ENCODE measurements at places on chromosomes 2 and 18.
A peak's percentile ranks its signal among the peaks of the same experiment; 100 is the strongest.

DNA sequence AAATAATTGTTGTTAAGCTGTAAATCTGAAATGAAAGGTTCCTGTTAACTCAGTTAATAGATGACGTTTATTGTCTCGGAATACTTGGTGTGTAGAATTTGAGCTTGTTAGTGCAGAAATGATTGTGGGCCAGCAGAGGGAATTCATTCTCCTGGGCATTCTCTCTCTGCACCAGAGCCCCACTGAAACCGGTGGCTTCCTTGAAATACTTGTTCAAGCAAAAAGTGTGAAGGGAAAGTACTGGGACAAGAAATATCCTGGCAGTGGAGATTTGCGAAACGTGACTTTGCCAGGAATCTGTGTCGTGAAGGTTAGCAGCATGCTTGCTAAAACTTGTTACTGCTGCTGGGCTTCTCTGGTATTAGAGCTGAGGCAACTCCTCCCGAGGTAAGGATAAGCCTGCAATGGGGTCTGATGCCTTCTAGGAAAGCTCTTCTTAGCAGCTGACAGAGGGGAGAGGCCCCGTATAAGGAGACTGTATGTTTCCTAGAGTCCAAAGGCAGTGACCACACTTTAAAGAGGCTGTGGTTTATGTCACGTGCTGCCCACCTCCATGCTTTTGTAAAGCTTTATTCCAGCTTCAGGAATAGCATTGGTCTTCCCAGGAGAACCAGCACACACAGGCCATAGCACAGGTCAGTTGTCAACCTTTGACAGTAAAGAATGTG is 2.0 kb downstream of the ITGA6 start:
- no peak for DNase-seq

DNA sequence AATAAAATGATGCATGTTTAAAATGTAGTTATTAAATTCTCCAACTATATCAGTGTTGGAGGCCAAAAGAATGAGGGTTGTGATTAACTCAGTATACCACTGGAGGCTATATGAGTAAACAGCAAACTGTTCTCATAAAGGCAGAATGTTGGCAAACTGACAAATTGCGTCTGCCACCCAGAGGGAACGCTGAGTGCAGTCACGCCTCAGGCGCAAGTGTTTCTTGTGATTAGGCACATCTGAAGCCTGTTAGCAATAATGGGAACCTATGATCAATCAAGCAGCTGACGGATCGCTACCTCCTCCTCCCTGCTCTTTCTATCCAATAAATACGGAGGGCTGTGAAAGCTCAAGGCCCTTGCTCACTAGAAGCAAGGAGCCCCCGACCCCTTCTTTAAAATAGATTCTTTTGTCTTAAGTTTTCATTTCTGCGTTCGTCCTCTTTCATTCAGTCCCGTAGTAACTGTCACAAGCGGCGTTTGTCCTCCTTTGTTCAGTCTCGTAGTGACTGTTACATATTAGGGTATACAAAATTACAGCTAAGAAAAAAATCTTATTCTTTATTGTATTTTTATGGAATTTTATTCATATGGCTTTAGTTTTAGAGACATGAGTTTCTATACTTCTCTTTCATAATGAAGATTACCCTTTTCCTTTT is 16.3 kb upstream of the RMND5A start:
- DNase-seq = no peak

- DNase-seq = no peak
These were observed 1313.2 kb upstream of the NRXN1 start for GRCh38 chr2:52345082-52345481.

DNA sequence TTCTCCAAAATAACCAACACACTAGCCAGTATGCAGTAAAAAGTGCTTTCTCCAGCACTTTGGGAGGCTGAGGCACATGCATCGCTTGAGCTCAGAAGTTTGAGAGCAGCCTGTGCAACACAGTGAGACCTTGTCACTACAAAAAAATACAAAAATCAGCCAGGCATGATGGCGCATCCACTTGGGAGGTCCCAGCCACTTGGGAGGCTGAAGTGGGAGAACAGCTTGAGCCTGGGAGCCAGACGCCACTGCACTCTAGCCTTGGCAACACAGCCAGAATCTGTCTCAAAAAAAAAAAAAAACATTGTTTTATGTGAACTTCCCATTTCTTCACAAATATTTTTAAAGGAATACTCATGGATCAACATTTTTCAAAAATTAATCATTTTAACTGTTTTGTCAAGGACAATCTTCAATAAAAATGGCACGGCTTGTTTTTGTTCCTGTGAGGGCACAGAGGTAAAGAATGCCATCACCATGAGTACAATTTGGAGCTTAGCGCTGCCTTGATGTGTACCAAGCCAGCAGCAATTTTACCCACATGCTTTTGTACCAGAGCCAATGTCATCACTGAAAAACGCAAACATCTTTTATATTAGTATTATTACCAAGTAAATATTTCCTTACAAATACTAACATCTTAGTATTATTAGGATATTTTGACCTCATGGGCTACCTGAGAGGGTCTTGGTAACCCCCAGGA is 26.7 kb downstream of the RAB1A start:
- peak; percentile 42 for DNase-seq

DNA sequence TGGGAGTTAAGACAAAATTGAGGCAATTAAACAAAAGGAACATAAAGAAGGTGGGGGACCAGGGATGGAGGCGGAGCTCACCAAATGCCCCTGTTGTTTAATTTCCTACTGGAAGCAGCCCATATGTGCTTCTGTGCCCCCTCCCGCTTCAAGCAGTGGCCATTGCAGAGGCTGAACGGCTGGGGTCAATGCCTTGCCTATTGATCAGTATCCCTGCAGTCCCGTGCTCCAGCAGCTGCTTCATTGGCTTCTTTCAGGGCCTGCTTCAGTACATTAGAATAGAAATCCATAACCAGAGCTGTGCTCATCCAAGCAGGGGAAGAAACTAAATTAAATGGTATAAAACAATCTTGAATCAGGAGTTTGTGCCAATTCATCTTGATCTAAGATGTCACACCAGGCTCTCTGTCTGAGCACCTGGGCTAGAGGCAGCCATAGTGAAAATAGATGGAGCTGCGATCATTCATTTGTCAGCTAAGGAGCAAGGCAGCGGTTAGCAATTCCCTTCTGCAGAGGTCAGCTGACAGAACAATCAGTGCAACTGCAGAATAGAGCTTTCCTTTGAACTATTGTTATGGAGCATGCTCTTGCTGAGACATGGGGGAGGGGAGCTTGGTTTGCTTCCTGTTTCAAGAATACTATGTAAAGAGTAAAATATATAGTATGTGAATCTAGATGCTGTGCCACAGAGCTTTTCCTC is 222.4 kb downstream of the WDR7 start:
- DNase-seq = no peak

- no peak for DNase-seq
These were observed 10.5 kb upstream of the MTERF4 start for GRCh38 chr2:241112592-241112991.

- DNase-seq = no peak
These were observed 216.6 kb downstream of the HDAC4 start for GRCh38 chr2:239184179-239184578.

DNA sequence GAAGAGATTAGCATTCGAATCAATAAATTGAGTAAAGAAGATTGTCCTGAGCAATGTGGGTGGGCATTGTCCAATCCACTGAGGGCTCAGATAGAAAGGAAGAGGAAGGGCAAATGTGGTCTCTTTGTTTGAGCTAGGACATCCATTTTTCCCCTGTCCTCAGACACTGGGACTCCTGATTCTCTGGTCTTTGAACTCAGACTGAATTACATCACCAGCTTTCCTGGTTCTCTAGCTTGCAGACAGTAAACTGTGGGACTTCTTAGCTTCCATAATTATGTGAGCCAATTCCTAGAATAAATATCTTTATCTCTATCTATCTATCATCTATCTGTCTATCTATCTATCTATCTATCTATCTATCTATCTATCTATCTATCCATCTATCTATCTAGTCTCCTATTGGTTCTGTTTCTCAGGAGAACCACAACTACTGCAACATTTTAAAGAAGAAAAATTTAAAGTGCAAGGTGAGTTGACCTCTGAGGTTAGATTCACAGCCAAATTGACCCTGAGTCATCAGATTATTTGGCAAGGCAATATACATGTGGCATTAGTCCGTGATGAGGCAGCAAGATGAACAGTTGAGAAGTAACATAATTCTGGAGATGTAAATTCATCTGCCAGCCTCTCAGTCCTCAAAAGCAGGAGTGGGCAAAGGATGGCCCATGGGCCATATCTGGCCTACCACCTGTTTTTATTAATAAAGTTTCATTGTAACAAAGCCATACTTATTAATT is 191.4 kb downstream of the PDE11A start:
- DNase-seq = no peak

GRCh38 chr2:169895294-169895985 is 68.2 kb downstream of the UBR3 start:
- no peak for DNase-seq

- DNase-seq = no peak
These were observed 48.8 kb downstream of the SPP2 start for GRCh38 chr2:234099266-234099665.

DNA sequence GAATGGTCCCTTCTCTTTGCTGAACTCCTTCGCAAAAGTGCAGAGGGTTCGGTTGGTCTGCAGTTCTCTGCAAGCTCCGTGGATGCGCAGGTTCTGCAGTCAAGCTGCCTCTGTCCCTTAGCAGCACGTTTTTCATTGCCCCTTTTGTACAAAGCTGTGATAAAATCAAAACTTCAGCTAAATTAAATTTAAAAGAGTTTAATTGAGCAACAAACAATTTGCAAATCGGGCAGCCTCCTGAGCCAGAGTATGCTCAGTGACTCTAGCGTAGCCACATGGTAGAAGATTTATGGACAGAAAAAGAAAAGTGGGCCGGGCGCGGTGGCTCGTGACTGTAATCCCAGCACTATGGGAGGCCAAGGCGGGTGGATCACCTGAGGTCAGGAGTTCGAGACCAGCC is 18.8 kb downstream of the TSN start:
- no peak for DNase-seq

GRCh38 chr2:215940645-215941184 is 72.6 kb downstream of the MREG start:
- DNase-seq = no peak

GRCh38 chr2:24076849-24077534 is 866 bp upstream of the SF3B6 start:
- DNase-seq = no peak

DNA sequence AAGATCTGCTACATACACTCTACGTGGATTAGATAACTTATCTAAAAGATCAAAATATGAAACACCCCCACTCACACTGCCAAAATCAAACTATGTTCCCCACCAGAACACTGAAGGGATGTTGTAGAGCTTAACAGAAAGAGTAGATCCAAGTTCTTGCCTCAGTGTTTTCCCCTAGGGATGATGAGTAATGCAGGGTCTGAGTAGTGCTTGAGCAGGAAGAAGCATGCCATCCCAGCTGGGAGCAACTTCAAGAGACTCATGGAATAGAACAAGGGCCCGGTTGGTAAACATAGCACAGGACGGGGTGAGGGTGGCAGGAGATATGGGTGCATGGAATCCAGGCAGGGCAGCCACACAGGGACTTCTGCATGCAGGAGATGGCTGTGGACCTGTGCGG is 74.3 kb downstream of the SNTG2 start:
- no peak for DNase-seq

GRCh38 chr2:112706170-112706664 is 14.6 kb upstream of the NT5DC4 start:
- DNase-seq = no peak

GRCh38 chr2:71563872-71564271 is 110.5 kb downstream of the DYSF start:
- no peak for DNase-seq

GRCh38 chr2:240962300-240963064 is 35.9 kb upstream of the SNED1 start:
- no peak for DNase-seq

DNA sequence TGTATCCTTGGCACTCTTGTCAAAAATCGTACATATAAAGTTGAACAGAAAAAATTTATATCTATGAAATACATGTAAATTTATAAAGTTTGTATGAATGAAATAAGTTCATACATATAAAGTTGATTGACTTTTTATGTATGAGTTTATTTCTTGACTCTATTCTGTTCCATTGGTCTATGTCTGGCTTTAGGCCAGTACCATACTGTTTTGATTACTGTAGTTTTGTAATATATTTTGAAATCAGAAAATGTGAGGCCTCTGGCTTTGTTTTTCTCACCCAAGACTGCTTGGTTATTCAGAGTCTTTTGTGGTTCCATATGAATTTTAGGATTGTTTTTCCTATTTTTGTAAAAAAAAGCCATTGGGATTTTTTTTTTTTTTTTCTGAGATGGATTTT is 41.8 kb upstream of the SP9 start:
- no peak for DNase-seq

GRCh38 chr18:58844871-58845270 is 19.8 kb upstream of the ZNF532 start:
- no peak for DNase-seq

DNA sequence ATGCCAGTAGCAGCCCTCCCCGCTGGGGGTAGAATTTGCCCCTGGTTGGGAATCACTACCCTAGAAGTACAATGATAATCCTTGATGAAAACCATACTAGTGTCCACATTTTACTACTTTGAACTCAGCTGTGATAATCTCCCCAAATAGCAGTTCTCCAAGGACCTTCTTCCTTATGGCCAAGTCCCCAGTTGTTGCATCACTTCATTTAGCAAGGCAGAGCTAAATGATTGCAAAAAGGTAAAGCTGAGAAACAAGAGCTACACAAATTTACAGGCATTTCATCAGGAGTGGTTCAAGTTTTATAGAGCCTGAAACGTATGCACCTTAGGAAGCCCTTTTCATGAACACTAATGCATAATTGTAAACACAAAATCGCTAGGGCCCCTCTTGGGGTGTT is 44.9 kb upstream of the REL start:
- DNase-seq = no peak

DNA sequence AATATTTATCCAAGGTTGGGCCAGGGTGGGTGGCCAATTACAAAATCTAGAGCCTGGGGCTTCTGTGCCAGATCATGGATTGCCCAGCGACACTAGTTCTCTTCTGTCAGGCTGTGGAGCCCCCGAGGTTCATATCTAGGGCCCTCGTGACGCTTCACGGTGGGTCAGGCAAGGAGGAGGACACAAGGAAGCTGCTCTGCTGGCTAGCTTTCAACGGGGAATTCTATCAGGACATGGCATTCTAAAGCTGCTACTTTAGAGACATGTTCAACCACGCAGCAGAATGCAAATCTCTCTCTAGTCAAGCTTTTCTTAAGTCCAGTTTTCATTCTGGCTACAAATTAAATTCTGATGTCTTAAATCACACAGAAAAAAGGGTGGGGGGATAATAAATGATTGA is 180.2 kb downstream of the THADA start:
- DNase-seq = no peak

- no peak for DNase-seq
These were observed 4.5 kb upstream of the SIX3 start for GRCh38 chr2:44936715-44937687.

DNA sequence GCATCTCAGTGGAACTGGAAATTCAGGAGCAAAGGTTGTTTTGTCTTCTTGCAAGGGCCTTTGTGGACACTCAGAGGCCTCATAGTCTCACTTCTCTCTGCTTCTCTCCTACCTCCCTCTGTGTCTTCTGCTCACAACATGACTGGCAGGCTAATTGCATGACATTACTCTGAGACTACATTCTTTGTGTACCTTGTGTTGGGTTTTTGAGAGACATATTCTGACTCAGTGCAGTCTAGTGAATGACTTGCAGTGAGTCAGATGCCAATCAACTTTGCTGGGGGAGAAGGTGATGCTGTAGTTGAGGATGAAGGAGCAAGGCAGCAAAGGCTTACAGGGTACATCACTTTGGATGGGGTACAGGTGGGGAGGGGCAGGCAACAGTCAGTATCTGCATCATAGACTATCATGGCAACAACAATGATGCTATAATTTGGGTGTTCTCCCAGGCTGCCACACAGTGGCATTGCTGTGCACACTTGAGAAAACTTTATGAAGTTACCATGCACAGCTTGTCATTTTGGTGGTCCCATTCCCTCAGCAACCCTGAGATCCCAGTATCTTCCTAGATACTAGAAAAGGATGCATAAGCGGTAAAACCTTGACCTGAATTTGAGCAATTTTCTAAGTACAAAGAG is 69.3 kb upstream of the SLC16A14 start:
- no peak for DNase-seq

All from HS-27A (cell line).